Suprapubic skin (tissue), 4 donors: ENCODE measurements at places on chromosomes 3 and 15. TPM values are rescaled to one million over a fixed set of nuclear protein-coding genes. Genes with fewer than 3 reads are reported as not detected.

DNA sequence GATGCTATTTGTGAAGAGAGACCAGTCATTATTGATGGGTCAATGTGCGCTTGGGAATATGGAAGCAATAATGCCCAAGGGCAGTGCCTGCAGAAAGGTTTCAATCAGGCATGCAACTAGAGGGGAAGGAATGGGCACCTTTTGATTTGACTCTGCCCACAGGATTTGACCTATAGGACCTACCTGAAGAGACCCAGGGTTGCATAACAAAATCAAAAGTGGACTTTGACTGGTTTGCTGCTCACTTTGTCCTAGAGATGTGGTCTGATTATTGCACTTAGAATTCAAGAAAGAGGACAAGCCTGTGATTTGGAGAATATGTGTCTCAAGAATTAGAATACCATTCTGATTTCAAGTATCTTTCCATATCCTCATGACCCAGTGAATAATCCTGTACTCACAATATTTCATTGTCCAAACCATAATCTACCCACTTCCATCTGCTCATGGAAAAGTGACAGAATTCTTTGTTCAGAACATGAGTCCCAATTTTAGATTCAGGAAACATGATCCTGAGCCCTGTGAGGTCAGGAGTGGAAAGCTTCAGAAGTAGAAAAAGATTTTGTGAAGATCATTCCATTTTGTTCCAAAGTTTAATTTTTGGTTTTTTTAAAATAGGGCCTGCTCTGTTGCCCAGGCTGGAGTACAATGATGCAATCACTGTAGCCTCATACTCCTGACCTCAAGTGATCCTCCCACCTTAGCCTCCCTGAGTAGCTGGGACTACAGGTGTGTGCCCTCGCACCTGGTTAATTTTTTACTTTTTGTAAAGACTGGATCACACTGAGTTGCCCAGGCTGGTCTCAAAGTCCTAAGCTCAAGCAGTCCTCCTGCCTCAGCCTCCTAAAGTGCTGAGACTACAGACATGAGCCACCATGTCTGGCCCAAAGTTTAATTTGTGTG lies 151.3 kb upstream of the NR2E3 start:
- H3K36me3 ChIP-seq, result no peaks in the 10 kb centered on the region
- no peaks in the 10 kb centered on the region for H3K27me3 ChIP-seq
- DNase-seq, result no peak
- no peak overlapping the region for H3K27ac ChIP-seq

- H3K4me1 ChIP-seq, result no peaks in the 10 kb centered on the region
- H3K4me3 ChIP-seq, result no peak overlapping the region
- peaks cover under 1% of the 10 kb centered on the region for H3K36me3 ChIP-seq
- no peak for DNase-seq
Measured at GRCh38 chr3:125440559-125440955, 65.4 kb upstream of the ZNF148 start.

DNA sequence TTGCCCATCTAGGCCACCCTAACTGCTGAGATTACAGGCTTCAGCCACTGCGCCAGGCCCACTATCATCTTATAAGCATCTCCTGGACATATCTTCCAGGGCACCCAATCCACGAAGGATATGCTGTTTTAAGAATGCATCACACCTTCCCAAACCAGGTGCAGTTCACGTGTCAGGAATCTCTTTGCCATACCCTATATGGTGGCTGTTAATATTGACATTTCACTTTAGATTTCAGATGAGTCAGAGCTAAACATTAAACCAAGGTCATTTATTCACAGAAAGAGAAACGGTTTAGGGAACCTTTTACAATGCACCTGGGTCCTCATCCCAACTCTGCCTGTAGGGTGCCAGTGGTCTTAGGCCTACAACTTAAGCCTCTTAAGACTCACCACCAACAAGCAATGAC lies 85.7 kb downstream of the TBL1XR1 start:
- no peaks in the 10 kb centered on the region for H3K36me3 ChIP-seq
- H3K4me1 ChIP-seq, result peaks cover 46% of the 10 kb centered on the region
- H3K27ac ChIP-seq, result no peak overlapping the region
- no peak overlapping the region for H3K4me3 ChIP-seq

GRCh38 chr15:49721621-49722020 lies 100.8 kb downstream of the DTWD1 start:
- peaks cover 18% of the 10 kb centered on the region for H3K4me1 ChIP-seq
- H3K27ac ChIP-seq, result no peak overlapping the region
- no peaks in the 10 kb centered on the region for H3K27me3 ChIP-seq
- no peak for DNase-seq

The ZNF80 gene
- total RNA-seq, result not detected

The SLC2A2 gene
- total RNA-seq, result not detected

- H3K4me1 ChIP-seq, result no peaks in the 10 kb centered on the region
- no peak overlapping the region for H3K4me3 ChIP-seq
- H3K27ac ChIP-seq, result no peak overlapping the region
- H3K36me3 ChIP-seq, result no peaks in the 10 kb centered on the region
Measured at GRCh38 chr15:64740311-64741170, 34.8 kb downstream of the RBPMS2 start.

The ROPN1 gene
- total RNA-seq, result 3.1 TPM

DNA sequence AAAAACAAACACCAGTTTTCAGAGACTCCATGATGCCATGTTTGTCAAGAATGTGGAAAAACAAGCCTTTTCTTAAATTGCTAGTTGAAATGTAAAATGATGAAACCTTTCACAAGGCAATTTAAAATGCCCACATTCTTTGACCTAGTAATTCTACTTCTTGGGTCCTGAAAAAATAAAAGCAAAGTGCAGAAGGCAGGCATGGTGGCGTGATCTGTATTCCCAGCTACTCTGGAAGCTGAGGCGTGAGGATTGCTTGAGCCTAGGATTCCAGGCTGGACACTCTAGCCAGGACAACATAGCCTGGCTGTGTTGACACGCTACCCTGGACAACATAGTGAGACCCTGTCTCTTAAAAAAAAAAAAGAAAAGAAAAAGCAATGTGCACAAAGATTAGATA lies 4.3 kb upstream of the MORF4L1 start:
- no peak for DNase-seq
- no peaks in the 10 kb centered on the region for H3K36me3 ChIP-seq
- H3K4me1 ChIP-seq, result peaks cover 4% of the 10 kb centered on the region
- H3K4me3 ChIP-seq, result no peak overlapping the region

The GOLGA6L7 gene
- total RNA-seq, result not detected

GRCh38 chr3:50620820-50621219 lies 3.9 kb downstream of the MAPKAPK3 start:
- peaks cover 78% of the 10 kb centered on the region for H3K4me1 ChIP-seq
- no peak for DNase-seq
- H3K27me3 ChIP-seq, result no peaks in the 10 kb centered on the region
- no peak overlapping the region for H3K4me3 ChIP-seq
- H3K27ac ChIP-seq, result no peak overlapping the region

The ACTRT3 gene
- total RNA-seq, result 0.39 TPM

- no peaks in the 10 kb centered on the region for H3K36me3 ChIP-seq
- no peaks in the 10 kb centered on the region for H3K4me1 ChIP-seq
- no peak for DNase-seq
- H3K27ac ChIP-seq, result no peak overlapping the region
- no peak overlapping the region for H3K4me3 ChIP-seq
- H3K27me3 ChIP-seq, result no peaks in the 10 kb centered on the region
Measured at GRCh38 chr3:105417525-105418289, 51.0 kb downstream of the ALCAM start.

The ALS2CL gene
- total RNA-seq, result 212 TPM

DNA sequence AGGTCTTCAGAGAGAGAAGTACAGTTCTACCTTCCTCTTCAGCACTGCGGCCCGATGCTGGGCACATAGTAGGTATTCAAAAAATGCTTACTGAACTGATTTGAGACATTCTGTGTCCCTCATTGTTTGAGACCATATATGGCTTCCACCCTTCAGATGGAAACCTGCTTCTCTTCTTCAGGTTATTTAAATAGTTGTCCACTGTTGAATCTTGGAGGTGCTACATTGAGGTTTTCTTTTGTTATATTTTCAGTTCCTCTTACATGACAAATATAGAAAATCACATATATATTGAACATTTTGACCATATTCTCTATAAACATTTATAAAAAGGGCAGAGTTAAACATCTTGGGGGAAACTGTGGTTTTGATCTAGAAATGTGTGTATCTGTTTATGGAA lies 200.2 kb upstream of the LRRC3B start:
- no peak for DNase-seq
- no peak overlapping the region for H3K4me3 ChIP-seq
- no peaks in the 10 kb centered on the region for H3K4me1 ChIP-seq
- no peaks in the 10 kb centered on the region for H3K27me3 ChIP-seq
